ENCODE measurements at places on chromosomes 5 and 9.
A peak's percentile ranks its signal among the peaks of the same experiment; 100 is the strongest.

DNA sequence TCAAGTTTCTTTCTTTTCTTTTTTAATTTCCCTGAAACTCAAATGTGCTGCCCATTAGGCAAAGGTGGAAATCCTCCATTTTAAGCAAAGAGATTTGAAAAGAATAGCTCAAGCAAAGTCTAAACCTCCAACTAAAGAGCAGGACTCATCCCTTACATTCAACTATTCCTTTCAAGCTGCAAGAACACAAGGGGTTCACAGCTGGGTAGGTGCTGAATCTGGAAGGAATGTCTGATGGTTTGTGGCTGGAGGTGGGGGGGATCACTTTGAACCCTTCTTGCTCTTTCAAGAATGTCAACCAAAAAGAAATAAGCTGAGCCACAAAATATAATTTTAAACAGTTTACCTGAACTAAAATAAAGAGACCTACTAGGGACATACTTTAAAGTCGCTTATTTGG, 375.7 kb upstream of the CDH10 start:
- DNase-seq, result no peak

GRCh38 chr5:77645158-77645994, 6.9 kb upstream of the OTP start:
- DNase-seq, result no peak

- DNase-seq, result no peak
These were observed 6.6 kb upstream of the XPA start for GRCh38 chr9:97703437-97704344.

GRCh38 chr5:59037941-59038797, 455.3 kb downstream of the RAB3C start:
- DNase-seq, result no peak

GRCh38 chr9:38026021-38026809, 42.8 kb downstream of the SHB start:
- DNase-seq, result peak; percentile 26

DNA sequence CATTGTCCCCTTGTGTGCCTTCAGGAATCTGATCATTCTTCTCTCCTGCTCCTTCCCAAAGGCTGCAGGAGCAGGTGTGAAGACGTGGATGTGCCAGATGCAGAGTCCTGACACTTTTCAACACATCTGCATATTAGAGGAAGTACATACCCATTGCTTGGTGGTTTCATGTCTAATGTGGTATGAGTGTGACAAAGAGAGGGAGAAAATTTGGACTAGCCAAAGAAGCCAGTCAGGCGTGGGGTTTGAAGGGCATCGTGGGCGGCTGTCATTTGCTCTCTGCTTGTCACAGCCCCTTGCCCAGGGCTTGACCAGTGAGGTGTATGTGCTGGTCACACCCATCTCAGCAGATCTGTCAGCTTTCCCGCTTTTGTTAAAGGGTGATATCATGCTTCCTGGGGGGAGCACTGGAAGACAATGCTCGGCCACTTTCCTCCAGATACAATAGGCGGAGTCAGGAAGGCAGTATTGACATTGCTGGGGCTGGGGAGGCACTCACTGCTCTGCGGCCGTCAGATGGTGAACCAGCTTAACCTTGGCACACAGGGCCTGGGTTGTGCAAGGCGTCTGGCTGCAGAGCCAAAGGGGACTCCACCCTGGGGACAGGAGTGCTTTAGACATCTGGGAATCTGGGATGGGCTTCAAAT, 8.6 kb downstream of the TEK start:
- DNase-seq, result no peak

- no peak for DNase-seq
These were observed 2.1 kb upstream of the MARCHF6 start for GRCh38 chr5:10351199-10351905.

- peak; percentile 34 for DNase-seq
These were observed 519 bp downstream of the EXOC3 start for GRCh38 chr5:443239-444151.

GRCh38 chr5:150209099-150209635, 19.3 kb downstream of the SLC6A7 start:
- DNase-seq, result peak; percentile 27

DNA sequence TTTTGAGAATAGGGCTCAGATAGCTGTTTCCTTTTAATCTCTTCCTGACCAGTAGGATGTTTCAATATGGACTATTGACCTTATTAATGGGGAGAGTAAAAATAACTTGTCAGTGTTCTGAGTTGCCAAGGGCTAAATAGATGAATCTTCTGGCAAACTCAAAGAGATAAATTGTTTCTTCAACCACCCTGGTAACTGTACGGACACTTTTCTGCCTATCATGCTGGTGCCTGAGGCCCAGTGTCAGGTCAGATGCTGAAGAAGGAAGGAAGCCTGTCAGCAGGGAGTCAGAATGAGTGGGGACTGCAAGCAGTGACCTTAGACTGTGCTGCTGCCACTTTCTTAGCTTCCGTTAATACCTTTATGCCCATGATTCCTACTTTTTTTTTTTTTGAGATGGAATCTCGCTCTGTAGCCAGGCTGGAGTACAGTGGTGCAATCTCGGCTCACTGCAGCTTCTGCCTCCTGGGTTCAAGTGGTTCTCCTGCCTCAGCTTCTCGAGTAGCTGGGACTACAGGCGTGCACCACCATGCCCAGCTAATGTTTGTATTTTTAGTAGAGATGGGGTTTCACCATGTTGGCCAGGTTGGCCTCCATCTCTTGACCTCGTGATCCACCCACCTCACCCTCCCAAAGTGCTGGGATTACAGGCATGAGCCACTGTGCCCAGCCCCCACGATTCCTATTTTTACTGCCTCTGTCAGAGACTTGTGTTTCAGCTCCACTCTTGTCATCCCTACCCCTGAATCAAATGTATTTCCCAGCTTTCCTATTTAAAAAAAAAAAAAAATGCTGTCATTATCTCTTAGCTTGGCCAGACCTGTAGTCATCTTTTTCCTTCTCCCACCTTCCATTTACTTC, 33.7 kb downstream of the TGFBR1 start:
- no peak for DNase-seq

DNA sequence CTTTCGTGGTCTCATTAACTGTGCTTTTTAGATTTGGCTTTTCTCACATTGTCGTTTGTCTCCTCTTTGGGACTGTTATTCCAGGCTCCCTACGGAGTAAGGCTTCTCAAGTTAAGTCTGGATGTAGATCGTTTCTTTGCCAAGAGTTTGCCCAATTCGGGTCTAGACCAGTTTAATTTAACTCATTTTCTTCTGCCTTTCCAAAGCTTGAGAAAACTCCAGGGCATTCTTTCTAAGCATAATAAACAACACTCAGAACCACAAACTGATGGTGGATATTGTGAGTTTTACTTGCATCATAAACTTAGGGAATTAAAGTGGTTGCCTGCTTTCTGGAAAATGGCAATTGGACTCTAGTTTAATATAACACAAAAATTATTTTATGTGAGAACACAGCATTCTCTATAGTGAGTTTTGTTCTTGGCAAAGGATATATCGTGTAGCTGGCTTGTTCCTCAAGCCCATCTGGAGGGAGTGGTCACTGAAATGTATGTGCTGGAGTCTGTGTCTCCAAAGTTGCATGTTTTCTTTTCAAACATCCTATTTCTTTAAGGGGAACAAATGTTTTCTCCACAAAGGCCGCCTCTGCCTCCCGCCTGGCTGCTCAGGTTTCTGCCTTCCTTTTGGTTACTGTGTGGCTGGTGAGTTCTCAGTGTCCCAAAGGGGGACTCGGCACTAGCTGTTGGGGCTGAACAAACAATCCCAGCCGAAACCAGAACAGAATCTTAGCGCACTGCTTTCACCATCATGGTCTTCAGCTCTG, 211.3 kb upstream of the FBN2 start:
- no peak for DNase-seq

DNA sequence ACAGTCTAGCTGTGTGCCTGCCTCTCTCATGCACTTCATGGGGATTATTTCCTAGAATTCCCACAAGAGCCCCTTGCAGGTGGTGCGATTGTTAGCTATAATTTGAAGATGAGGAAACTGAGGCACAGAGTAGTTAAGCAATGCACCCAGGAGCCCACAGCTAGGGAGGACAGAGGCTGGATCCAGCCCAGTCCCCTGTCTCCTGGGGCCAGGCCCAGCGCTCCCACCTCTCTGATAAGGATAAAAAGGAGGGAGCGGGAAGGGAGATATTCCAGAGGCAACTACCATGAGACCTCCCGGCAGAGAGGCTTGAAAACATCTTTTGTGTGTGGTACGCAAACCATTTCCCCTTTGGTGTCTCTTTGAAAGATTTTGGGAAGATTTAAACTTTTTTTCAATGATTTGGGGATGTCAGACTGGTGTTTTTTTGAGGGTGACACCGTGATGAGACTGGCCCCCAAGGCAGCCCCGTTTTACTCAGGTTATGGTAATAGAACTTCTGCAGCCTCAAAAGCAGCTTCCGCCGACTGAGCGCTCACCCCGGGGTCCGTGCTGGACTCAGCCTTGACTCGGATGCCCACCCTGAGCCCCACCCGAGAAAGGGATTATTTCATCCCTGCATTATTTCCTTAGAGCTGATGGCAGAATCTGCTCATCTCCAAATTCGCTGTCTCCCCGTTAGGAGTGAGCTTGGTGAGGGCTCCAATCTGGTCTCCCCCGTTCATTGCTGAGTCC, 144.7 kb upstream of the IER5L start:
- DNase-seq, result no peak

GRCh38 chr9:114643896-114644295, 13.7 kb downstream of the TEX53 start:
- no peak for DNase-seq

DNA sequence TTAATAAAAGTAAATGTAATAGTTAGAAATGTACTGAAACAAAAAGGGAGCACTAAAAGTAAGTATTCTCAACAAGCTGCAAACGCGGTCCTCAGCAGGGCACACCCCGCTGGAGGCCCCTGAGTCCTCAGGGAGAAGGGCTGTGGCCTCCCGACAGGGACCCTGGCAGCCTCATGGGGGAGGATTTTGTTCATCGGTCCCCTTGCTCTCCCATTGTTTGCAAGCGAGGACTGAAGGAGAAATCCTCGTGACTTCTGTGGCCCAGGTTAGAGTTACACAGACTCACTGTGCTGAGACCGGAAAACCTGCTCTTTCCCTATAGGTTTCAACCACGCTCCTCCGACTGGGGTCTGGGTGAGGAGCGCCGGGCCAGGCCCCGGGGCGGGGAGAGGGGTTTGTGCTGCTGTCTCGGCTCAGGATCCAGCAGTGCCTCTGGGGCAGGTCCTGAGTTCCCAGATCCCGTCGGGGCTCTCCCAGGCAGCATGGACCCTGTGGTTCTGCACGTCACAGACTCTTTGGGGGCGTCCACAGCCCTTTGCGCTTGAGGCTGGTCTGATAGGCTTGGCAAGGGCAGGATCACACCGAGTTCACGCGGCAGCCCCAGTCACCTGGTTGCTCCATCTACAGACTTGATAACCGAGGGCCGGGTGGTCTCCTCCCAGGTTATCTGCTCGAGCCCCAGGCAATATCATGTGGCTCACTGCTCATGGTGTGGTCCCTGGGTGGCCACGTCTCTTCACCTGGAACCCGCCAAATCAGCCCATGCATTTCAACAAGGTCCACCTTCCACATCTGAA, 38.8 kb downstream of the MRPL36 start:
- no peak for DNase-seq

- peak; percentile 49 for DNase-seq
These were observed 129.8 kb downstream of the SLC12A2 start for GRCh38 chr5:128213340-128213739.

DNA sequence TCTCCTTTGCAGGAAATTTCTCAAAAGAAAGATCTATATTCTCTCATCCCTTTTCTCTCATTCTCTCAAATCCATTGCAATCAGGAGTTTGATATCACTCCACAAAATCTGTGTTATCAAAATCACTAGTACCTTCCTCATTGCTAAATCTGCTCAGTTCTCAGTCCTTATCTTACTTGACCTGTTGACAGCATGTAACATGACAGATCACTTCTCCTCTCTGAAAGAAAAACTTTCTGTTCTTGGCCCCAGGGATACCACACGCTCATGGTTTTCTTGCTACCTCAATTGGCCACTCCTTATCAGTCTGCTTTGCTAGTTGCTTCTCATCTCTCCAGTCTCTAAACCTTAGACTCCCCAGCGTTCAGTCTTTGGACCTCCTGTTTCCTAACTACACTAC, 22.1 kb downstream of the SRP19 start:
- DNase-seq, result no peak

DNA sequence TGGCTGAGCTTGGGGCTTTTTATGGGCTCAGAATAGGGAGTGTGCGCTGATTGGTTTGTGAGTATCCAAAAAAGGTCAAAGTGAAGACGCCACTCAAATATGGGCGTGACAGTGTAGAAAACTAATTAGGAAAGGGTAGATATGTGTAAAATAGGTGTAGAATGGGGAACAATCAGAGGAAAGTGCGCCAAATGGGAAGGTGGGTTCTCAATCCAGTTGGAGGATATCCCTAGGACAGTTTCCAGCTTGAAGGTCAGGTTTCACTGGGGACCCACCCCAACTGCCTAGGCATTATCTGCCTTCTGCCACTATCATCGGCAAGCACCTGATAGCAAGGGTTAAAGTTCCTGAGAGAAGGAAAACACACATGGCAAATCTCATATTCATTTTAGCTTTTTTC, 9.3 kb upstream of the MOCS2 start:
- DNase-seq, result no peak

- peak; percentile 73 for DNase-seq
These were observed 47.8 kb upstream of the IER5L start for GRCh38 chr9:129225815-129226214.

GRCh38 chr9:36135741-36136271, 727 bp upstream of the GLIPR2 start:
- no peak for DNase-seq

DNA sequence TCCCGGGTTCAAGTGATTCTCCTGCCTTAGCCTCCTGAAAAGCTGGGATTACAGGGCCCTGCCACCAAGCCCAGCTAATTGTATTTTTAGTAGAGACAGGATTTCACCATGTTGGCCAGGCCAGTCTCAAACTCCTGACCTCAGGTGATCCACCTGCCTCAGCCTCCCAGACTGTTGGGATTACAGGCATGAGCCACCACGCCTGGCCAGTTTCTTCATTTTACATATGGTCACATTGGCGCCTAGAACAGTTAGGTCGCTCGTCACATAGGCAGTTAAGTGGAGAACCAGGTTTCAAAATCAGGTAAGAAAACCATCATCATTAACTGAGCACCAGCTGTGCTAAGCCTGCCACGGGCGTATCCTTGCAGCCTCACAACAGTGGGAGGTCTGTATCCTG, 36.1 kb downstream of the OLFML2A start:
- no peak for DNase-seq

- no peak for DNase-seq
These were observed at the start of gene FST for GRCh38 chr5:53480416-53481158. Gene FST, plus strand, starts transcription at chr5:53480629. Its CDS starts 163 bp downstream, at chr5:53480792.

Measured in DND-41 (cell line).